ENCODE measurements at places on chromosomes 5 and 9.
A peak's percentile ranks its signal among the peaks of the same experiment; 100 is the strongest.

DNA sequence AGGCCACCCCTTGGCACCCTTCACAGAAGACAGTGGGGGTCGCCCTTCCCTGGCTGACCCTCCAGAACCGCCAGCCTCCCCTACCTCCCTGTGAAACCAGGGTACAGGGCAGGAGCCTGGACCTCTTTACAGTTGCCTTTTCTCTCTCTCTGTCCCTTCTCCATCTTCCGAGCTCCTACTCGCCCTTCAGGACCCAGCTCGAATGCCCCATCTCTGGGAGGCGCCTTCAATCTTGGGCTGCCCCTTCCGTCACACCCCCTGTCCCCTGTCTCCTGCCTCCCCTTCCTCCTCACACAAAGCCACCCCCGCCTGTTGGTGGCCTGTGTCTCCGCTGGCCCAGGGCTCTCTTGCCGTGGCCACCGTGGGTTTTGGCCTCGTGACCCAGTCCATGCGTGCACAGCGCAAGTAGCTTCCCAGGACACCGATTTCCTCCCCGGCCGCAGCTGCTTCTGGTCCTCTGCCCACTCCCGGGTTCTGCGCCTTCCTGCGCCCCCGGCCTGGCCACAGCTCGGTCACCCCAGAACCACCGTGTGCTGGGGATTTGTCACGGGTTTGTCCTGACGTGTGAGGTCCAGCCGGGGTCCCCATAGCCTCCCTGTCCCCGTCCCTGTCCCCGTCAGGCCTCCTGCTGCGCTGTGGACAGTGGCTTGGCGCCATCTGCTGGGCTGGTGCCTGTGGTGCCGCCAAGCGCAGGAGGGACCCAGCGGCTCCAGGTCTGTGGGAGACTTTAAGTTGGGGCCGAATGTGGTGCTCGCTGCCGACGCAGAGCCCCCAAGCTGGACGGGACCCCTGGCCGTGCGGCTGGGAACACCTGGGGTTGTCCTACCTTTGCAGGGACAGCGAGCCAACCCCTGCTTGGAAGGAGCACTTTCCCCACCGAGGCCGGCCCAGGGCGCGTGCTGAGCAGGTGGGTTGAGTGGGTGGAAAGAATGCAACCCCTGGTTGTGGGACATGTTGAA lies 4.0 kb upstream of the TMEM250 start:
- DNase-seq: no peak

DNA sequence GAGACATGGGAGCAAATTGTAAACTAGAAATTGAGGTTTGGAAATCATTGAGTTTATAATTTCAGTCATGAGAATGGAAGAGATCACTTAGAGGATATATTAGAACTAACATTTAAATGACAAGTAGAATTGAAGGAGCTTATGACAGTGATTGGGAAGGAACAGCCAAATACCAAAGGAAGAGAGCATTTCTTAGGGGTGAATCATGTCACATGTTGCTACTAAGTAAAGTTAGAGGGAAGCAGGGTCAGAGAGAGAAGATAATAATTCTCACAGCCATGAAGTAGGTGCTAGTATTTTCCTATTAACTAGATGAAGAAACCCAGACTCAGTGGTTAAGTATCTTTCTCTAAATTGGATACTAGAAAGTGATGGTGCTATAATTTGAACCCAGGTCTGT lies 59.3 kb downstream of the COMMD10 start:
- DNase-seq: no peak

- DNase-seq: no peak
Observed at GRCh38 chr9:121050128-121050988, at the start of gene C5. Gene C5, minus strand, starts transcription at chr9:121050275. Its CDS starts 29 bp downstream, at chr9:121050246.

GRCh38 chr5:116574367-116575325 lies at the start of gene SEMA6A:
Gene SEMA6A, minus strand, starts transcription at chr5:116574823. Its CDS starts 69,879 bp downstream, at chr5:116504944.
- peak; percentile 83 for DNase-seq

GRCh38 chr9:114238891-114239875 lies 83.7 kb upstream of the ORM1 start:
- DNase-seq: no peak

GRCh38 chr5:38032149-38032548 lies 192.3 kb upstream of the GDNF start:
- DNase-seq: no peak

- no peak for DNase-seq
Observed at GRCh38 chr9:614431-614830, 227.1 kb upstream of the DMRT1 start.

GRCh38 chr9:134929193-134930158 lies 11.8 kb upstream of the FCN1 start:
- DNase-seq: no peak

GRCh38 chr5:36836831-36837230 lies 39.7 kb upstream of the NIPBL start:
- no peak for DNase-seq

DNA sequence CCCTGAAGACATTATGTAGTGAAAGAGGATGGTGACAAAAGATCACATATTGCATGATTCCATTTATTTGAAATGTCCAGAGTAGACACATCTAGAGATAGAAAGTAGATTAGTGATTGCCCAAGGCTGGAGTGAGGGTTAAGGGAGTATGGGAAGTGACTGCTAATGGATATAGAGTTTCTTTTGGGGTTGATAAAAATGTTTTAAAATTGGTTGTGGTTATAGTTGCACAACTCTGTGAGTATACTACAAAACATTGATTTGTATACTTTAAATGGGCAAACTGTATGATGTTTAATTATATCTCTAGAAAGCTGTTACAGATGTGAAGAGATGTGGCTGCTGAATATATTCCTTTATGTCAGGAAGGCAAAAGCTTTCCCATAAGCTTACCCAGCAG lies 202.8 kb downstream of the CCDC171 start:
- no peak for DNase-seq

- no peak for DNase-seq
Observed at GRCh38 chr9:2125906-2126305, 110.8 kb downstream of the SMARCA2 start.

GRCh38 chr9:83041771-83042170 lies 21.2 kb downstream of the RASEF start:
- no peak for DNase-seq

DNA sequence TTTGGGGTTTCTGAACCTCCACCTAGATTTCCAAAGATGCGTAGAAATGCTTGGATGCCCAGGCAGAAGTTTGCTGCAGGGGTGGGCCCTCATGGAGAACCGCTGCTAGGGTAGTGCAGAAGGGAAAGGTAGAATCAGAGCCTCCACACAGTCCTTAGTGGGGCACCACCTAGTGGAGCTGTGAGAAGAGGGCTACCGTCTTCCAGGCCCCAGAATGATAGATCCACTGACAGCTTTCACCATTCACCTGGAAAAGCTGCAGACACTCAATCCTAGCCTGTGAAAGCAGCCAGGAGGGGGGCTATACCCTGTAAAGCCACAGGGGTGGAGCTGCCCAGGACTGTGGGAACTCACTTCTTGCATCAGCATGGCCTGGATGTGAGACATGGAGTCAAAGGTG lies 13.3 kb upstream of the HSDL2 start:
- DNase-seq: no peak

GRCh38 chr9:74942801-74943200 lies 9.9 kb downstream of the C9orf40 start:
- no peak for DNase-seq

DNA sequence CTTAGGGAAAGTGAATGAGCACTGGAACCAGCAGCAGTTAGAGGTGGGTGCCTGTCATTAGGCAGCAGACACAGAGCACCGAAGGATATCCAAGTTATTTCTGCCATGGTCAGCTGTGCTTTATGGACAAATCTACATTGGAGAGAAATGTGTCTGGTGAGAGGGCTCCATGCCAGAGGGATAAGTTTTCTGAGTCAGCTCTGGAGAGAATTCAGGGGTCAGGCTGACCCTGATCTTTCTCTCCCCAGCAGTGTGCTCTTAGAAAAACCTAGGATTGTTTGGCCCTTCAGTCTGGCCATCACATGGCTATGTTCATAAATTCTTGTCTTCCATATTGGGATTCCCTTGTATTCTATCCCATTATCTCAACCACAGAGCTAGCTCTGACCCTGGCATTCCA lies 8.9 kb upstream of the IL17B start:
- DNase-seq: no peak

- DNase-seq: no peak
Observed at GRCh38 chr9:114499528-114499927, 5.7 kb downstream of the WHRN start.

GRCh38 chr9:8234316-8234715 lies 434.7 kb upstream of the DMAC1 start:
- DNase-seq: peak; percentile 58

DNA sequence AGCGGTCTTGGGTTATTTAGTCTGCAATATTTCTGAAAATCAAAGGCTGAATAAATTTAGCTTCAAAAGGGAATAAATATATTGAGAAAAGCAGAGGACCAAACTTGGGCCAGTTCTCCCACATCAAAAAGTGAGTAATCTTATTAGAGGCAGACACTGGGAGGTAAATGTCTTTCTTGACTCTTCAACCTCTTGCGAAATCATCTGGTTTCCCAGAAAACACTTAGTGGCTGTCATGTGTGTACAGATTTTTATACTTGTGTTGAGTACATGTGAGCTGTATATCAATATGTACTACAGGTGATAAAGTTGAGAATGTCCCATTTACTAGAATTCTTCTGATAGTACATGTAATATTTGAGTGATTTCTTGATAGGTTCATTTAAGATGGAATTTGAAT lies 454.9 kb downstream of the PRR16 start:
- DNase-seq: no peak

DNA sequence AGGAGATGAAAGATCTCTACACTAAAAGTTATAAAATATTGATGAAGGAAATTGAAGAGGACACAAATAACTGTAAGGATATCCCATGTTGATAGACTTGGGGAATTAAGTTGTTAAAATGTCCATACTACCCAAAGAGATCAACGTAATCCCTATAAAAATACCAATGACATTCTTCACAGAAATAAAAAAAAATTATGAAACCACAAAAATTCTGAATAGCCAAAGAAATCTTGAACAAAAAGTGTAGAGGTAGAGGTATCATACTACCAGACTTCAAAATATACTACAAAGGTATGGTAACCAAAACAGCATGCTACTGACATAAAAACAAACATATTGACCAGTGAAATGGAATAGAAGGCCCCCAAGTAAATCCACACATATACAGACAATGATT lies 71.5 kb upstream of the ELL2 start:
- DNase-seq: no peak

DNA sequence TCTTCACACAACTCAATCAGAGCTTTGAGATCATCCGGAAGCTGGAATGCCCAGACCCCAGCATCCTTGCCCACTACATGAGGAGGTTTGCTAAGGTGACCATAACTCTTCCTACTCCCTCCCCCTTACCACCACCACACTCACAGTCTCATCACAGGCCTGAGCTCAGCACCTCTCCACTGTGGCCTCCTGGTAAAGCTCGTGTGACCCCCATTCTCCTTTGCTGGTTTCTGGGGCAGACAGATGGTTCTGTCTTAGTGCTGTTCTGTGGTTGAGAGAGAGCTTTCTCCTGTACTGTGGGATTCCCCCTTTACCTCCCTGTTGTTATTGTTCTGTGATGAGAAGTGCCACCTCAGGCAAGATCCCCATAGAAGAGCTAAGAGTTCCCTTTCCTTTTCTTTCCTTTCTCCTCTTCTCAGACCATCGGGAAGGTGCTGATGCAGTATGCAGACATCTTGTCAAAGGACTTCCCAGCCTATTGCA lies 92.7 kb upstream of the RUSC2 start:
- no peak for DNase-seq
